ENCODE measurements at places on chromosomes 2 and 18. TPM values are rescaled to one million over a fixed set of nuclear protein-coding genes. Genes with fewer than 3 reads are reported as not detected.

FAM228B gene
- 11.6 TPM for total RNA-seq

PLGLB2 gene
- total RNA-seq, result not detected

SEPTIN10 gene
- 5.6 TPM for total RNA-seq

ACTG2 gene
- total RNA-seq, result 0.64 TPM

UGT1A7 gene
- not detected for total RNA-seq

- no peak for DNase-seq
- H3K4me1 ChIP-seq, result peaks cover 32% of the 10 kb centered on the region
- H3K27ac ChIP-seq, result peak overlapping the region; percentile 87
- H3K27me3 ChIP-seq, result no peaks in the 10 kb centered on the region
- no peaks in the 10 kb centered on the region for H3K36me3 ChIP-seq
- no peak overlapping the region for H3K4me3 ChIP-seq
These were observed 397 bp downstream of the ZCCHC2 start for GRCh38 chr18:62523255-62523588.

GRCh38 chr2:75949385-75950030 lies 238.8 kb upstream of the GCFC2 start:
- no peaks in the 10 kb centered on the region for H3K4me1 ChIP-seq
- no peaks in the 10 kb centered on the region for H3K36me3 ChIP-seq
- no peak for DNase-seq
- no peak overlapping the region for H3K4me3 ChIP-seq

GRCh38 chr18:12445554-12445953 lies 37.8 kb downstream of the PRELID3A start:
- H3K27ac ChIP-seq, result no peak overlapping the region
- no peaks in the 10 kb centered on the region for H3K36me3 ChIP-seq
- no peak for DNase-seq
- H3K27me3 ChIP-seq, result no peaks in the 10 kb centered on the region
- no peaks in the 10 kb centered on the region for H3K4me1 ChIP-seq
- H3K4me3 ChIP-seq, result no peak overlapping the region

DNA sequence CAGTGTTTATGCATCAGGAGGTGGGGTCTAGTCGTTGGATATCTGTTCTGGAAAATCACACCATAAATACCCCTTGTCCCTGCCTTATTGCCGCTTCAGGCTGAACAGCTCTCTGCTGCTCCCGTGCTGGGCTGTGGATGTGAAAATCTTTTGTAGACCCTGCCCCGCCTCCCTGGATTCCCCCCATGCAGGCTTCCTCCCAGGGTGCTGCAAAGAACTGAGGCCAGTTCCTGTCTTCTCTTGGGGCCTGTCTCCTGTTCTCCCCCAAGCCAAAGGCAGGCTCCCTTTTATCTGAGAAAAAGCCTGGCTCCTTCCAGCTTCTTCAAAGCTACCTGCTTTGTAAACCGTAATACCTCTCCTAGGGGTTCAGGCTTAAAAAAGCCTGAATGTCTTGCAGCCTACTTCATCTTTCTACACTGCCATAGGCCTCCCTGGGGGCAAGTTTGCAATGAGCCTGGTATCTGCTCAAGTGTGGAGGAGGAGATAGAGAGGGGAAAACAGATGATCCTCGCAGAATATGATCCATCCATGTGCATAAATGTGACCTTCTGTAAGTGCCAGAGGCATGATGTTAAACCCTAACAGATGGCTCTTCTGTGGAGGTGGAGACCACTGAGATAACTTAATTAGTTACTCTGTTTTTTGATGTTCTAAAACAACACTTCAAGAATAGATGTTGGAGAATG lies 55.3 kb downstream of the VWA3B start:
- H3K27me3 ChIP-seq, result peaks cover 2% of the 10 kb centered on the region
- no peak for DNase-seq
- no peaks in the 10 kb centered on the region for H3K4me1 ChIP-seq
- no peaks in the 10 kb centered on the region for H3K36me3 ChIP-seq

GRCh38 chr2:206512999-206513398 lies 69.7 kb downstream of the ADAM23 start:
- no peak overlapping the region for H3K27ac ChIP-seq
- no peak for DNase-seq
- H3K4me3 ChIP-seq, result no peak overlapping the region
- H3K36me3 ChIP-seq, result no peaks in the 10 kb centered on the region
- H3K27me3 ChIP-seq, result peaks cover 10% of the 10 kb centered on the region

DNA sequence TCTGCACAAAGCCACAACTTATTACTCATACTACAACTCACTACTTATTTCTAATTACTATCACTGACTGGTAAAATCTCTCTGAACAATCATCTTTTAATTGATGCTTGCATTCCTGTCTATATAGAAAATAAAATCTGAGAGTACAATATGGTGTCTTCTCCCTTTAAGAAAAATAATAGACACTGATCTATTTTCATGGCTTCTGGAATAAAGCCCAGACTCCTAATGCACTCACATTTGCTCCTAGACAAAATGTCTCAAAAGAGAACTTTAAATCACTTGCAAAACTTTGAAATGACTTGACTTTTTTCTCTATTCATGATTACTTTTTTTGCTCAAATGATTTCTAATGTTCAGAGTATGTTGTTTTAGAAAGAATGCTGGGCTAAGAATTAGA lies 28.7 kb downstream of the ESCO1 start:
- H3K27me3 ChIP-seq, result no peaks in the 10 kb centered on the region
- DNase-seq, result no peak
- H3K27ac ChIP-seq, result no peak overlapping the region
- H3K36me3 ChIP-seq, result peaks cover 76% of the 10 kb centered on the region
- H3K4me3 ChIP-seq, result no peak overlapping the region

All from CD4-positive, CD25-positive, alpha-beta regulatory T cell (primary cell).